ENCODE measurements at places on chromosomes 5 and 9.

DNA sequence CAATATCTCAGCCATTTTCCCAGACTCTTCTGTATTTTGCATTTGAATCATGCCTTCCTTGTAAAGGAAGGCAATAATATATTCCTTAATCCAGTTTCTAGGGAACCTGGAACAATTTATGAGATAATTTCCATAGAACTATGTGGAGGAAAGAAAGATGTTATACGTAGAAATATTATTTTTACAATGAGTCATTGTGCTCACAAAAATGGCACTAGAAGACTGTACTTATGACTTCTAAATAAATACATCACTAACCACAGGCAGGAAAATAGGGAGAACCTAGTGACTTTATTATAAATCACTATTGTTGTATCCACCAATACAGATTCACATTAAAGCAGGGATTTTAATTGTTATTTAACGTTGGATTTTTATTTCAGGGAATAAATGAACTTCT is 87.6 kb downstream of the FBXO38 start:
- no peak for DNase-seq

DNA sequence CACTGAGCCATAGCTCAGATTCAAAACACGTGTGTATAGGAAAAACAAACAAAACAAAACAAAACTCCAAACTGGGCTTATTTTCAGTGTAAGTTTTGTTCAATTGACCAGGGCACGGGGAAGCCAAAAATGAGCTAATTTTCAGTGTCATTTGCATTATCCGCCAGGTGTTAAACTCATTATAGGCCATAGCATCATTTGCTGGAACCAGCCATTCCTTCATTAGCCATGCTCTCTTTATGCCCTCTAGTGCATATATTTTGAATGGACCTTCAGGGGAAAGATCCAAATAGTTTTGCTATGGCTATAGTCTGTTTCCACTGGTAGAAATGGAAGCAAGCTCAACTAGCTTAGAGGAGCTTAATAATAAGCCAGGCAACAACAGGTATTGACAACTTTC is 1205.2 kb upstream of the DMAC1 start:
- DNase-seq = no peak

DNA sequence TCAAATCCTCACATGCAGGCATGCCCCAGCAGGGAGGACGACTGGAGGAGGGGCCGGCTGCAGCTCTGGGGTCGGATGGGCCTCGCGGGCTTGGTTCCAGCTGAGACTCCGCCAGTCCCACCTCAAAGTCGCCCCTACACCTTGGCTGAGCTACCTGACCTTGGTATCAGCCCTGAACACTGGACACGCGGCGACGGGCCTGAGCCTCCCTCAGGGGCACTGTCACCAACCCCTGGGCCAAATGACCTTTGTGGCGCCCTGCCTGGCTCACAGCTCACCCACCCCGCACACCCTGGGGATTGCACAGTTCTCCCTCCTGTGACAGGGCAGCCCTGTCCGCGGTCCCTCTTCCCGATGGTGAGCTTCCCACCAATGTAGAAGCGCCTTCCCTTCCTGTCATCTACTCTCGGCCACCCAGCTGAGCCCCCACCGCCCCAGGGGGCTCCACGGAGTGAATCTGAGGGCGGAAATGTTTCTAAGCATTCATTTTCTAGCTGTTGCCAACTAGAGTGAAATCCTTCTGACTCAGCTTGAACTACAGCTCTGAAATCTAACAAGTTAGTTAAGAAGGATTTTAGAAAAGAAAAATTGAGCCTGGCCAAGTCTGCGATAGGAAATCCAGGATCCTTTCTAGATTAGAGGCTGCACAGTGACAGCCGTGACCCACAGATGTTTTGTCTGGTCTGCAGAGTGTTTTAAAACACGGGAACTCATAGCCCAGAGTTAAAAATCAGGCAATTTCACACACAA is 138.9 kb upstream of the PHYKPL start:
- DNase-seq = no peak

DNA sequence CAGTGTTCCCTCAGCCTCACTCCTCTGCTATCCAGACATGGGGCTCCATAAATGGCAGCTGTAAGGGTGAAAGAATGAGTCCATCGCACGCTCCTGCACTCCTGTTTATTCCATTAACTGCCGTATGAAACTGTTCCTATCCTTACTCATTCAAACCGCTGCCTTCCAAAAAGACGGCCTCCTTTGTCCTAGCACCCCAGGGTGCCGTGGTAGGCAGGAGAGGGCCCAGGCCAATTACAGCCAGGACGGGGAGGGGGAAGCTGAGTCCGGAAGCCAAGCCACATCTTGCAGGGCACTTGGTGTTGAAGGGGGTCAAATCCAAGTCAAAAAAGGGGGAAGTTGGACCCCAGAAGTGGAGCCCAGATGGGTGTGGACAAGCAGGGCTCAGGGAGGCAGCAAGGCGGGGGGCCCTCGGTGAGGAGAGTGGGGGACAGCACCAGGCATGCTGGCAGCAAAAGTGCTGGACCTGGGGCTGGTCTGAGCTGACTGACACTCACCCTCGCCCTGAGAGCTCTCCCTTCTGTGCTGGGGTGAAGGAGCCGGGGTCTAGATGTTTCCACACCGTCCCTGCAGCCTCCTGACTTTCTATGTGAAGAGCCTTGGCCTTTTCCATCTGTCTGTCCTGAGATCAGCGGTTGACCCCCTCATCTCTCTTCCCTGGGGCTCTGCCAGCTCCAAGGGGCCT is 63.3 kb downstream of the COL23A1 start:
- DNase-seq = no peak

DNA sequence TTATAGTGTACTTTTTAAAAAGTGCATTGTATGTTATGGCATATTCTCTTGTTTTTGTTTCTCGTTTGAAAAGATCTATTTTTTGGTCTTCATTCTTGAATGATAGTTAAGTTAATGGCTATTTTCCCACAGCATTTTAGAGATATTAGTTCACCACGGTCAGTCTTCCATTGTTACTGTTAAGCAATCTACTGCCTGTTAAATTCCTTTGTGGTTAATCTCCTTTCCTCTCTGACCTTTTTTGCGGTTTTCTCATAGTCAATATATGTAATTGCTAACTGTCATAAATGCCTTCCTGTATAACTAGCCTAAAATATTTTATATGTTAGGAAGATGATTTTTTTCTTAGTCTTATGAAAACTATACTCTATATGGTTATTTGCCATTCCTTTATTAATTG is 250.8 kb upstream of the FBXL7 start:
- DNase-seq = no peak

DNA sequence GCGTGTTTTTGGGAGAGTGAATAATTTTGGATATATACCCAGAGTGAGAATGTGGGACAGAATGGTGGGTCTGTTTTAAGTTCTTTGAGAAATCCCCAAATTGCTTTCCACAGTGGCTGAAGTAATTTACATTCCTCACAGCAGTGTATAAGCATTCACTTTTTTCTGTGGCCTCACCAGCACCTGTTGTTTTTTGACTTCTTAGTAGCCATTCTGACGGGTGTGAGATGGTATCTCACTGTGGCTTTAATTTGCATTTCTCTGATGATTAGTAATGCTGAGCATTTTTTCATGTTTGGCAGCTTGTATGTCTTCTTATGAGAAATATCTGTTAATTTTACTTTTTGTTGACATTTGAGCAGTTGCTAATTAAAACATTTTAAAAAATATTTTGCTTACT is 9.4 kb upstream of the SPATA31D1 start:
- DNase-seq = no peak

DNA sequence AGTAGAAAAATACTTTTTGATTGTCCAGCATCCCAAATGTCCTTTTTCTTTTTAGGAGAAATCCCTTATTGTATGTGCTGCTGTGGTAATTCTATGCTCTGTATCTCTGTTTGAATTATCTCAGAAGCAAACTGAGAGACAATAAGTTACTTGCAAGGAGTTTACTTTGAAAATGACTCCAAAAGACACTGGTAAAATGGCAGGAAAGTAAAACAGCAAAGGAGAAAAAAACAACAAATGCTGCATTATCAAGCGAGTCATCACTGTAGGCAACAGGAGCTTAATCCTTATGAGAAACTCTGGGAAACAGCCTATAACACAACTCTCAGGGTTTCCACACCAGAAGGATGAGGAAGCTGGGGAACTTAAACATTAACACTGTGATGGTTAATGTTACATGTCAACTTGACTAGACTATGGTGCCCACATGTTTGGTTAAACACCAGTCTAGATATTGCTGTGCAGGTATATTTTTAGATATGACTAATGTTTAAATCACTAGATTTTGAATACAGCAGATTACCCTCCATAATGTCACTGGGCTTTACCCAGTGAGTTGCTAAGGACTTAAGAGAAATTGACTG is 92.6 kb upstream of the GAS1 start:
- no peak for DNase-seq

- no peak for DNase-seq
Observed at GRCh38 chr9:116163293-116164055, 9.9 kb downstream of the PAPPA start.

DNA sequence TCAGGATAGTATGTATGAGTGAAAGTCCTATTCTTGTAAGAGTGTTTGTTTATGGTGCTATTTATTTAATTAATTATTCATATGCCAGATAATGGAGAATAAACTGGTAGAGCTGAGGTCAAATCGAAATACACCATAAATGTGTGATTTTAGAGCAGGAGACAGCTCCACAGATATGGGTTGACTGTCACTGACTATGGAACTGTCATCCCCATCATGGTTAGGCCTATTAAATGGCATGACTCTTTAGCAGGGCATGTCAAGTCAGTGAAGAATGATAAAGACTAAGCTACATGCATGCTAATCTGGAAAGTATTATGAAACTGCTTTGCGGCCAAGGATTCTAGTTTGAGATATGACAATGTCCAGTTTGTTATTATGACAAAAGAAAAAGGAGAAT is 658.6 kb downstream of the ISL1 start:
- DNase-seq = no peak

DNA sequence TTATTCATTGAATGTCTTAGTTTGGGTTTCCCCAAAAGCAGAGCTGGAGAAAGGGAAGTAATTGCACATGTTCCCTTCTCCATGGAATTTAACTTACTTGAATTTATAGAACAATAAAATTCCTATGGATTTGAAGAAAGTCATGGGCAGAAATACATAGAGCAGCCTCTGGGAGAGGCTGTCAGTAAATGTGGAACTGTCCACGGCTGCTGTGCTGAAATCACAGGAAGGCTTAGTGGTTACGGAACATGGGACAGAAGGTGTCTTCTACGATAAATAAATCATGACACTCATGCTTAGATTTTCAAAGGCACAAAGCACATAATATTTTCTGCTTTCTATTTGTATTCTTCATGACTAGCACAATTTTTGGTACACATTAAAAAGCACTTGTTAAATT is 440.6 kb upstream of the IZUMO3 start:
- DNase-seq = no peak

- DNase-seq = no peak
Observed at GRCh38 chr9:88090151-88090581, 48.1 kb downstream of the SPATA31C2 start.

DNA sequence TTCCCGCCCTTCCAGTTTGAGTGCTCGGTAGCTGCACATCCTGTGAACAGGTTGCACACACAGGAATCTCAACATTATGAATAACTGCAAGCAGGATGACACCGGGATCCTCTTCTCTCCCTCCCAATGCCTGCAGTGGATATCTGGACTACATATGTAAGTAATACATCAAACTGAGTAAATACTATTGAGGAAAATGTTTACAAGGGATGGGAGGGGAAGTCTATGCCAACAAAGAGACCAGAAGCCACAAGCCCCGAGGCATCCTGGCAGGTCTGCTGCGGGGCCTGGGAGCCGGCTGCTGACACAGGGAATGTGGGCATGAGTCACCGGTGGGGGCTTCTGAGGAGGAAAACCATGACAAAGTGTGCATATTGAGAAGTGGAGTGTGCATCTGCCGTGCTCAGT is 8.6 kb upstream of the ANKRD33B start:
- DNase-seq = no peak

GRCh38 chr9:94528886-94529285 is 26.0 kb upstream of the PCAT7 start:
- DNase-seq = no peak

DNA sequence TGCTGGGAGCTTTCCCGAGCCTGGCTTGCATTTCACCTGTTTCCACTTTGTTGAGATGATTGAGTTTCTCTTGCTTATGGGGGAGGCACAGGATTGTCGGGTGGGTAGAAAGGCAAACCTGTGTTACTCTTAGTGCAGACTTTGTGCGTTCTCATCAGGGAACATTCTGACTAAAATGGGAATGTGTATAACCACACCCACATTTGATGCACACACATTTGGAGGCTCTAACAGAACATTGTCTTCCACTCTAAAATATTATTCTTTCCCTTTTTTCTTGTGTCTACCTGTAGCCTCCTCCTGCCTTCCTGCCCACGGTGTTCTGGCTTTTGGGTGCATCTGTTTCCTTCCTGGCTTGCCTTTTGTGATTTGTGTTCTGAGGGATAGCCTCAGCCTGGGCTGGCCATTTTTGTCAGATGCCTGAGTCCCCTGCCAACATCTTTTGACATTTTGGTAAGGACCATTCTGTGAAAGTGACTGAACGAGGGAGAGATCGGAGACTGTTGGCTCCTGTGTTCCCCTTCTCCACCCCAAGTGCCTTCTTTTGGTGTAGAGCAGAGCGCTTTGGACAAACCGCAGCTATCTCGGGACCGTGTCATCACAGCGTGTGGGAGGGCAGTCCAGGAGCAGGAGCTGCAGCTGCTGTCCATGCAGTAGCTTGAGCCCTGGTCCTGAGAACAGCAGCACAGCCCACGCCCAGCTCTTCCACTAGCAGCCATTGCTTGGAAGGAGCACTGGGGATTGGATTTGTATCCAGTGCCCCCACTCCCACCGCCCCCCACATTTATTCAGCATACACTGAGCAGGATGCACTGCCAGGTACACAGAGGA is 101.4 kb downstream of the ARHGAP26 start:
- DNase-seq = no peak

DNA sequence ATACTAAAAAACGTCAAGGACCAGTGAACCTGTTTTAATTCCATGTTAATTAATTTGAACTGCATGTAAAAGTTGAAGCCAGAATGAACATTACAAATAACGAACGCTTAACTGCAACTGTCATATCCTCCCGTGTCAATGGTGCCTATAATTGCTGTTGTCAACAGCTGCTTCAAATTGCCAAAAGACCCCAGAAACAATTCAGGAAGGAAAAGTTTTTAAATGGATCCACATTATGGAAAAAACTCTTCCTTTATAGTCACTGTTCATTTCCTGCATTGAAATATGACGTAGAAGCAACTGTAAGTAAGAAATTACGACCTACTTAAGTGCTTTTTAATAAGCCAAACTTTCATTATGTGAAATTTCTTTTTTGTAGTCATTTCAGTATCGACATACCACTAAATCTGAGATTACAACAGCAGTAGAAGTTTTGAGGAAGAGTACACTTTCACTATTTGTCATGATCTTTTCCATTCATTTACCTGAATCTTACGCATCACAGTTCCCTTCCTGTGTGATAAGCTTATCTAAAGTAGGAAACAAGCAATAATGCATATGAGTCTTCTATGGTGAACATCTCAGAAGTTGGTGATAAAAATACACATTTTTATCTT is 37.8 kb downstream of the MEF2C start:
- no peak for DNase-seq

DNA sequence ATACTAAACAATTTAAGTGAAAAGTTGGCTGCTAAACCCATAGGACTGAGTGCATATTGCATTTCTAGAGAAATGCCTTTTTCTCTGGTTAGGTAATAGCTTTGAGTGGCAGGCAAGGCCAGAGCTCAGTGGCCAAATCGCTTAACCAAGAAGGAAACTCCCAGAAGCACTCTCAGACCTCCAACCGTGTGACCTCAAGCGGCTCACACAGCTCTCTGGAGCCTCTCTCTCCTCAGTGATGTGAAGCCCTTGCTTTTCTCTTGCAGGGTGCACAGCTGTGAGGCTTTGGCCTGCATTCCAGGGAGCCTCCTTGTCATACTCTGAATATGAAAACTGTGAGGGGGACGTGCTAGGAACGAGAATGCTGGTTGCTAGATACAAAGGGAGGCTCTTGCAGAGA is 106.7 kb downstream of the INSYN2B start:
- DNase-seq = no peak

GRCh38 chr9:95816716-95817115 is 58.8 kb upstream of the ERCC6L2 start:
- DNase-seq = no peak
